Activated T-cell treated with anti-CD3 and anti-CD28 coated beads for 24 hours (primary cell): ENCODE measurements at places on chromosomes 12 and 14.

DNA sequence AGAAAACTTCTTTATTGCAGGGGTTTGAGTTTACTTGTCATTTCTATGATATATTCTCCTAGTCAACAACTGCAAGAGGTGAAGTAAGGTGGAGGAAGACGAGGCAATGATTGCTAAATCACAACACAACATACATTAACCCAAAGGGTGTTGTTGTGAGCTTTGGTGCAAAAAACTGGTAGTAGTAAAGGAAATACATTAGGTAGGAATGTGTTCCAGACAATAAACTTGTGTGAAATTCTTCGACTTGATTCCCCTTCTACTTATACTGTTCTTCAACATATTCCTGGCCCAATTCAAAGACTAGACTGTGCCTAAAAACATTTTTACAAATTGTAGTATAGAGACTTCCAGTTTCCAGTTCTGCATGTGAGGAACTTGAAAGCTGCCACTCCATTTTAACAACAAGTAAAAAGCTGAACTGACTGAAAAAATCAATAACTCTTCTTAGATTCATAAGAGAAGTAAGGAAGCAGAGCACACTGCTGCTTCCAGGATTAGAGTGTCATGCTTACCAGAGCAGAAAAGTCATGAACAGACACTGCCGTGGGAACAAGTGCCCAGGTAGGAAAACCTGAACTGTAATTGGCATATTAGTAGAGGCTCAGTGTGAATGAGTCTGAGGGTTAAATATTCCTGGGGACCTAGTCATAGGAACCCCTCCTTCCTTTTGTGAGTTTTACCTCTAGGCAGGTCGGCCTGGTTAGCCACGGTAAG lies 22.2 kb downstream of the COX8C start:
- no peak for DNase-seq

GRCh38 chr12:52871291-52872039 lies 22.7 kb upstream of the KRT78 start:
- no peak for DNase-seq

- peak; percentile 42 for DNase-seq
These were observed 642 bp downstream of the SLC38A2 start for GRCh38 chr12:46371718-46372543.

GRCh38 chr12:15613981-15614380 lies 175.2 kb downstream of the EPS8 start:
- no peak for DNase-seq

DNA sequence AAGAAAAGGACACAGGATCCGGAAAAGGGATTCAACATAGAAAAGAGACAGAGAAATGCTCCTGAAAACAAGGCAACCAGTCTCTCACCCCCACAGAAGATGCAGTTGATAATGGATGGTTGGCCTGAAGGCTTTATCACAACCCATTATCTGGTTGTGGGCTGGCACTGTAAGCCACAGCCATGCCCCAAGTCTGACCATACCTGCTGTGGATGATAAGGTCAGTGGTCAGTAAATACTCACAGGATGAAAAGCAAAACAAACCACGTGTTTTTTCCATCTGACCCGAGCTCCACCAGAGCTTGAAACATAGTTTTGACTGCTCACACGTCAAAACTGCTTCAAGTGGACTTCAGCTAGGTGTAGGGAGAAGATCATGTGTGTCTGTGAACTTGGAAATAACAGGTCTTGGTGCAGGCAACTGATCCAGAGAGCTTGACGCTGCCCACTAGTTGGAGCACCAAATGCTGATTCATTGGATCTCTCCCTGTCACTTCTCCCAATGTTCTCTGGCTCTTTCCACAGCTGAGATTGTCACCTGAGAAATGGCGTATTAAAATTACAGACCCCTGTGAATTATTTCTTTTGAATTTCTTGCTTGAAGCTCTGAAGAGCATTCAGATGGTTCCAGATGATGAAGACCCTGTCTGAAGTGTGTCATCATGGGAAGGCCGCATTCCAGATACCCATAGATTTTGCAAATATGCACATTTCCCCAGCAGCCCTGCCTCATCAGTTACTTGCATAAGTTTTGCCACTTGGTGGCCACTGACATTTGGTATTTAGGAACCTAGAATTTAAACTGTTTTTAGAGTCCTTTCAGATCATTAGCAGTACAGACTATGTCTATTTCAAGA lies 8.5 kb downstream of the TMEM233 start:
- DNase-seq: no peak

- DNase-seq: no peak
These were observed 194.1 kb downstream of the TMTC3 start for GRCh38 chr12:88336076-88336739.

GRCh38 chr12:89247541-89247942 lies 104.8 kb downstream of the DUSP6 start:
- DNase-seq: no peak

- DNase-seq: no peak
These were observed 1284.3 kb upstream of the TMEM132C start for GRCh38 chr12:126982707-126983106.

DNA sequence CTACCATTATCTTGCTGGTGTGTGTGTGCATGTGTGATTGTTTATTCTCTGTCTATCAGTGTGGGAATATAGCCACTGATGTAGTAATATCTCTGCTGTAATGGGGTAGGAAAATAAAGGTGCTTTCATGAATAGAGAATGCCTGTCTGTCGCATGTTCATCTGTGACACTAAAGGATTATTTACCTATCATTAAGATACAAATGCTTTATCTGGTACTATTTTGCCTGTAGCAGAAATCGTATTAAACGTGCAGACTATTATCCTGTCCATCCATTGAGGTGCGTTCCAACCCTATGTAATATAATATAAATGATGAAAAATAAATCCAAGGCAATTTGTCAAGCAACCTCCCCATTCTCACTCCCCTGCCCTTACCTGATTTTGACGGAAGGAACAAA lies 1215.1 kb downstream of the BCL11B start:
- DNase-seq: no peak

- DNase-seq: no peak
These were observed 93.5 kb downstream of the SMOC1 start for GRCh38 chr14:69972755-69973154.

GRCh38 chr12:131536337-131536736 lies 174.6 kb upstream of the SFSWAP start:
- peak; percentile 4 for DNase-seq

DNA sequence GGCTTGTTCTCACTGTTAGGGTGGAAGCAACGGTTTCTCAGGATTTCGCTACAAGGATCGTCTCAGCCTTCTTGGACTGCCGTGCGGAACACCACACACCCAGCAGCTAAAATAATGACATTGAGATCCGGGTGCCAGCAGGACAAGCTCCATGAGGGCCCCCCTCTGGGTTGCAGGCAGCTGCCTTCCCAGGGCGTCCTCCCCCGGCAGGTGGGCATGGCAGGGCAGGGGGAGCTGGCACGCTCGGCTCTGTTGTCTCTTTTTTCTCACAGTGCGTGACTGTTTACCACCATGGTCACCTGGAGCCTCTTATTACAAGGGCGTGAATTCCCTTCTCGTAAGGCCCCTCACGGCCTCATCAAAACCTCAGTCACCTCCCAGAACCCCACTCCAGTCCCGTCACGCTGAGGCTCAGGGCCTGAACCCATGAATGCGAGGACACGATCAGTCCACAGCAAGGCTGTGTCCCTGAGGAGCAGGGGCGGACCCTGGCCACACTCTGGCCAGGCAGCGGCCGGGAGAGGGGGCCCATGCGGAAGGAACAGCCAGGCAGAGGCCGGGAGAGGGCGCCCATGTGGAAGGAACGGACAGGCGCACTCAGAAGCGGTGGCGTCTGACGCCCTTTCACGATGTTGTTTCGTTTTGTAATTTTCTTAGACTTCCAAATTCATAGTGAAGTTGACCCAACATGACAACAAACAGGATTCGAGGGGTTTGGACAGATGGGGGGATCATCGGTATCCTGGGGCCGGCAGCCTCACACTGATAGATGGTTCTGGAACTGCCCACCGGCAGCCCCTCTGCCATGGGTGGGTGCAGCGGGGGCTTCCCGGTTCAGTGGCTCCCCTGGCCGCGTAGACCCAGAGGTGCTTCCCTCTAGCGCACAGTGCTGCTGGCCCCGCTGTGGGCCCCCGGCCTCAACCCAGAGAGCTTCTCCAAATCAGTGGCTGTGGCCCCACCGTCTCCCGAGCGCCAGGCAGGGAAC lies 10.0 kb downstream of the LRCOL1 start:
- DNase-seq: no peak

DNA sequence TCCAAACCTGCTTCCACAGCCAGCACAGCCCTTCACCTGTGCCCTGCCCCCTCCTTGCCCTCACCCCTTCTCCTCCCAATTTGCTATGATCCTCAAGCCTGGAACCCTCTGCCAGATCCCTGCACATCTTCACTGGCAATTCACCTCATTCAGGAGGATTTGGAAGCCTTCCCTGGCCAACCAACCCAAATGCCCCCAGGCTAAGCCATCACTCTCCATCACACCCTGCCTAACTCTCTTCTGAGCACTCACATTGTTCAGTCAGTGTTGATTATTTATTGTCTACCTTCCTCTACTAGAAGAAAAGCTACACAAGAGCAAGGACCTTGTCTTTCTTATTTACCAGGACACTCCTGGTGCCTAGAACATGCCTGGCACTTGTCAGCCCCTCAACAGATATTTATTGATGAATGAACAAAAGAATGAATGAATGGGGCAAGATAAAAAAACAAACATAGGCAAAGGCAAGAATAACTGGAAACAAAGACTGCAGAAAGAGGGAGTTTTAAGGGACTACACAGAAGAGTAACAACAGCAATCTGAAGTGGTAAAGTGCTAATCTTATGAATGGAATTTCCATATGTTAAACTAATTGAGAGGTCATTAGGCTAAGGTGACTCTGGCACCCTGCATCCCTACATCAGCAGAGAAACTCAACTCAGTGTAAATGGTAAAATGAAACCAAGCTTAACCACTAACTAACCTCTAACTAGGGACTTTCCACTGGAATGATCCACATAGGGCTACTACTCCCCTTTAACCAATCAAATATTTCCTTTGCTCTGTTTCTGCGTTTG lies 33.4 kb downstream of the TMTC1 start:
- no peak for DNase-seq

DNA sequence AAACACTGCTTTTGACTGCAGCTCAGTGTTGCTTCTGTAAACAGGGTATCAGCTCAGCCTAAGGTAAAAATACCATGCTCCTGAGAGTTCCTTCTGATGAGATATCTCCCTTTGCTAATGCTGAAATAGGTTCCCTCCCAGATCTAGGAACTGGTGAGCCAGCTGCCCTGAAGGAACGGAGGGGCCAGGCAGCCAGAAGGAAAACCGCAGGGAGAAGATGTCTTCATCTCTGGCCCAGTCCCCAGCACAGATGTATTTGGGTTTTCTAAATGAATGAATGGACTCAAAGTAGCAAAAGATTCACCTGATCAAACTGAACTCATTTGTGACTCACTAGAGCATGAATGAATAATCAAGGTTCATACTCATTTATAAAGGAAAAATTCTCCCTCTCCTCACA lies 247.8 kb downstream of the MSRB3 start:
- no peak for DNase-seq

DNA sequence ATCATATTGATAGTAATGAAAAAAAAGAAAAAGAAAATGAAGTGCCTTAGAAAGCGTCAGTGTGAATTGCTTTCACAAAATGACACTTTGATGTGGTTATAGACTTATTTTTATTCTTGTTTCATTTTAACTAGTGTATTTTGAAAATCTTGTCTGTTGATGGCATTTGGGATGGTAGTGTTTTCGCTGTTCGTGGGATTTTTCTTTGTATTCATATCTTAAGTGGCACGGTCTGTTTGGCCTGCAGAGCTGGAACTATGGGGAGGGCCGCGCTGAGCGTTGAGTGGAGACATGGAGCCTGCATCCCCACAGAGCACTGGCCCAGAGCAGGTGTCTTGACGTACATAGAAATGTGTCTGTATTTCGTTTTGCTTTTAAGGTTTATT lies 61.6 kb downstream of the WDR20 start:
- DNase-seq: no peak

- no peak for DNase-seq
These were observed 4.4 kb downstream of the CCNB1IP1 start for GRCh38 chr14:20328705-20329104.

DNA sequence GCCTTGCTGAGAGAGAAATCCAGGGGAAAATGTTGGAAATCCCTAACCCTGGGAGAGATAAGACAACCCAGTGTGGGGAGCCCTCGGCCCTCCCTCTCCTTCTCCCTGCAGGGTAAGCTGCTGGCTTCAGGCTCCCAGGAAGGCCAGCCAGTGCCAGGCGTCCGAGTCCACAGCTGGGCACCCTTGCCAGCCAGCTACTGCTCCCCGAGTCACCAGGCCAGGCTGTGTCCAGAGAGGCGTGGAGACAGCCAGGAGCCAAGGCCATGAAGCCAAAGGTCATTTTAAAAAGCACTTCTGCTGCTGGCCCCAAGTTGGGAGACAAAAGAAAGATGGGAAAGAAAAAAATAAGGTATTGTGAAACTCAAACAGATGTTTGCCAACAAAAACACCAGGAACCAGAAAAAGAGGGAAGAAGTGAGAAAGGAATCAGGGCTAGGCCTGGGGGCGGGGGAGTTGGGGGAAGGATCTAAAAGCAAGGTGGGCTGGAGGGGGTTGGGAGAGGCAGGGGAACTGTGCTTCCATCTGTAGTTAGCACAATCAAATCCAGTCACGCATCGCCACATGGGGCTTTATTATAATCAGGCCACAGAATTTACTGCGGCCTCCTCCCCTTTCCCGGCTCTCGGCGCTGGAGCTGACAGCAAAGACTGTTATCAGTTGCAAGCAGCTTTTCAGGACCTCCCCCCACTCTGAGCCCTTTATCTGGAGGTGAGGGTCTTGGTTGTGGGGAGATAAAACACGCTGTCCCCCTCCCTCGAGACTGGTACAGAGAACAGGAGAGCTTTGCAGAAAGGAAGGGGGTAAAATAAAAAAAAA lies 33.5 kb downstream of the RBM19 start:
- DNase-seq: no peak

DNA sequence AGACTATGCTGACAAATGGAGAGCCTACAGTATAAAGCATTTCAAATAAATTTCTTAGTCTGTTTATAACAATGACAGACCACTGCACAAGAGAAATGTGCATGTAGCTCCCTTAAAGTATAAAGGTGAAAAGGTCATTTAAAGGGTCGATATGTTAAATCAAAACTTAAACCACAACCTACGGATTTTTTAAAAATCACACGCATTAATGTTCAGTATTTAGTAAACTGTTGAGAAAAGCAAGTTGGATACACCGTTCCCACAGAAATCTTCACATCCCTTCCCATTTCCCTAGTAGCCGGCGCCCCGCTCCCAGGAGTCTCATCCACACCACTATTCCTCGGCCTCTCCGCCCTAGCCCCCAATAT lies 614 bp downstream of the FKBP3 start:
- DNase-seq: no peak

DNA sequence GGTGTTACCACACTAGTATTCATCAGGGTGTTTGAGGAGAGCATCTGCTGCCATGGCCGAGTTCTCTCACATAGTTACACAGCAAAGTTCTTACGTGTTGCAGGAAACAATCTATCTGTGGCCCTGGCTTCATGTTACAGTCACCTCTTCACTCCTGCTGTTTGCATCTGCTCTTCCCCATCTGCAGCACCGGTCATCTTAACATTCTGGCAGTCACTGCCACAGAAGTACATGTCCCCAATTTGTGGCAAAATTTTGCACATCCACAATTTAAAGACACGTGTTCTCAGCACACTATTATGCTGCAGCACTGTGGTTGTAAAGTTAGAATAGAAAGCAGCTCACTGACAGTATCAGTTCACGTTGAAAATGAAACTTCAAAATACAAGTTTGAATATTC lies 23.2 kb downstream of the MAPK1IP1L start:
- no peak for DNase-seq
